ENCODE measurements at places on chromosomes 2 and 18.

GRCh38 chr2:96963316-96963715 is 23.1 kb downstream of the FAM178B start:
- DNase-seq = no peak

DNA sequence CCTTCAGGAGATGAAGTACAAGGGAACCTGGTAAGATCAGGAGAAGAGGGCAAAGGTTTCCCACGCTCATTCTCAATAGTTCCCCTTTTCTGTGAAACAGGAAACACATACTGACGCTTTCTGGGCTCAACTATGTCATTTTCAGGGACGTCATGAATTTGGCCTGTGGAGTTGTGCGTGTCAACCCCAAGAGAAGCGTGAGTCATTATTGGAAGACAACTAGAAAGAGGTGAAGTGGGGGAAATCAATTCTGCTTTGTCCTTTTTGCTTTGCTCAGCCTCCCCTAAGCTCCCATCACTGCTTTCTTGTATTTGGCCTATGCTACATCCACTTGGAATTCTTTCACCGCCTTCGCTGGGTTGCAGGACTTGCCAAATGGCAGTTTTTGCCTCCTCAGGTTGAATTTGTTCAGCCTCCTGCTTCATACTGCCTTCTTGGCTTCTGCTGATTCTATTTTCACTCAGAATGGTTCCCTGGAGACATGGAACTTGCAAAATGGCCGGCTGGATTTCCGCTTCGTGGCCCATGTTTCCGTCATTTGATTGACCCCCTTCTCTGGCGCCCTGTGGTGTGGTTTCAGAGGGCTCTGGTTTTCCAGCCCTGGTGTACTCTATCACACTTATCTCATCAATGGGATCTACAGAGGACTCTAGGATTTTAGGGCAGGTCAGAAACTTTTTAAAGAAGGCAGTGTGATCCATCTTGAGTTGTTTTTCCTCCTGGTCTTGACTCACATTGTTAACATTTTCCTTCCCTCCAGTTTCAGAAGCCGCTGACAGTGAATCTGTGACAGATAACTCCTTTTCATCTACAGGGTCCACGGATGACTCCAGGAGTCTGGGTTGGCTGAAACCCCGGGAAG is 93.3 kb downstream of the ALPK2 start:
- no peak for DNase-seq

GRCh38 chr2:20744366-20745335 is 77.7 kb downstream of the GDF7 start:
- DNase-seq = no peak

GRCh38 chr18:26089293-26090129 is 902 bp downstream of the SS18 start:
- peak; percentile 45 for DNase-seq

- DNase-seq = no peak
Measured at GRCh38 chr2:121186261-121186660, 98.7 kb downstream of the TFCP2L1 start.
